ENCODE measurements at places on chromosomes 6 and 20. TPM values are rescaled to one million over a fixed set of nuclear protein-coding genes. Genes with fewer than 3 reads are reported as not detected.

- no peaks in the 10 kb centered on the region for H3K36me3 ChIP-seq
- H3K27me3 ChIP-seq: no peaks in the 10 kb centered on the region
- H3K4me3 ChIP-seq: no peak overlapping the region
- no peak overlapping the region for H3K27ac ChIP-seq
- no peak for DNase-seq
- H3K4me1 ChIP-seq: peaks cover 16% of the 10 kb centered on the region
These were observed 74.7 kb downstream of the CD83 start for GRCh38 chr6:14192216-14192788.

GRCh38 chr6:31530659-31531058, 1.9 kb downstream of the MCCD1 start:
- no peak overlapping the region for H3K4me3 ChIP-seq
- H3K27me3 ChIP-seq: no peaks in the 10 kb centered on the region
- H3K27ac ChIP-seq: no peak overlapping the region

- H3K4me3 ChIP-seq: no peak overlapping the region
- H3K36me3 ChIP-seq: no peaks in the 10 kb centered on the region
- no peaks in the 10 kb centered on the region for H3K4me1 ChIP-seq
- no peak overlapping the region for H3K27ac ChIP-seq
- no peak for DNase-seq
- H3K27me3 ChIP-seq: peaks cover 7% of the 10 kb centered on the region
These were observed 168.8 kb downstream of the CDH26 start for GRCh38 chr20:60126975-60127374.

DNA sequence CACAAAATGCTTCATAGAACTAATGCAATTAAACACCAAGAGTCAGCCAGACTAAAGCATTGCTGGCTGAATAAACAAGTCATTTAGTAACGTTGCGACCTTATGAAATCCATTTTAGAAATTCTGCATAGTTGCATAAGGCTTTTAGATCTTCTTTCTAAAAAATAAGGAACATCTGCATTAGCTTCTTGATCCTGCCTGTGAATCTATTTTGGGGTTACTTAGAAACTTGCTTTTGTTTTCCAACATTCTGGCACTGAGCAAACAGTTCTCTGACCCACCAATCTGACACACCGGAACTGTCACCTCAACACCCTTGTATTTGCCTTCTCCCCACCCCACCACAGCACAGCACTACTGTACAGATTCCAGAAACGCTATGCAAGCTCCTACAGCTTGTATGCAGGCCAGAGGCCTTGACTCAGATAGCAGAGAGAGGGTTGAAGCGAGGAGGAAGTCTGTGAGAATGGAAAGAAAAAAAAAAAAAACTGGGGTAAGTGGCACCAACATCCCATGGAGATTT, 55.0 kb downstream of the KIF13A start:
- H3K4me1 ChIP-seq: peaks cover 10% of the 10 kb centered on the region
- no peak overlapping the region for H3K4me3 ChIP-seq
- no peak for DNase-seq

DNA sequence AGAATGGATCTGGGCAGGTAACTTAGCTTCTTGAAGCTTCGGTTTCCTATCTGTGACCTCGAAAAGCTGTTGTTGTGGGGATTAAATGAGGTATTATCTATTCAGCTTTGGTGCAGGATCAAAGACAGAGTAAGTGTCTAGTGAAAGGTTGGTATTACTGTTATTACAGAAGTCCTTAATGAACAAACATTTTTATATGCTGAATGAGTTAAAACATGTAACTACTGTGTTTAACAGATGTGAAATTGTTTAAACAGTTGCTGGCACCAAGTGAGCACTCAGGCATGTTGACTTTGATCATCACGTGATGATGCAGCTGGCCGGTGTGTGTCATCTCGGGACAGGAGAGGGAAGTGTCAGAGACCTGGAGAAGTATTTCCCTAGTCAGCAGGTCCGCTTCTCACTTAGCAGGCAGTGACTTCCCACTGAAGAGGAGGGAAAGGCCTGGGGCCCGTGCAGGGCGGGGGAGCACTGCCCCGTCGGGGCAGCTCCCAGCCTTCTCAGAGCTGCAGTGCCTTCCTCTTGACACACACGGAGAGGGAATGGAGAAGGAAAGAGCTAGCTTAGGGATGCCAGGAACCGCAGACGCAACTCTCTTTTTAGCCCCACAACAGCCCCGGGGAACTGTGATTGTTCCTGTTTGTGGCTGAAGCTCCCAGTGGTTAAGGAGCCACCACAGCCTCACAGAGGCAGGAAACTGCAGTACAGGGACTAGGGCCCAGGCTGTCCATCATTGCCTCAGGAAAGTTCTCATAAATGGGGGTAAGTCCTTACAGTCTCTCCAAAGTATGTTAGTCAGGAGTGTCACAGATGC, 18.0 kb downstream of the TUBB2A start:
- peaks cover 21% of the 10 kb centered on the region for H3K36me3 ChIP-seq
- H3K27me3 ChIP-seq: no peaks in the 10 kb centered on the region
- no peak for DNase-seq
- no peak overlapping the region for H3K4me3 ChIP-seq
- peaks cover 9% of the 10 kb centered on the region for H3K4me1 ChIP-seq

DNA sequence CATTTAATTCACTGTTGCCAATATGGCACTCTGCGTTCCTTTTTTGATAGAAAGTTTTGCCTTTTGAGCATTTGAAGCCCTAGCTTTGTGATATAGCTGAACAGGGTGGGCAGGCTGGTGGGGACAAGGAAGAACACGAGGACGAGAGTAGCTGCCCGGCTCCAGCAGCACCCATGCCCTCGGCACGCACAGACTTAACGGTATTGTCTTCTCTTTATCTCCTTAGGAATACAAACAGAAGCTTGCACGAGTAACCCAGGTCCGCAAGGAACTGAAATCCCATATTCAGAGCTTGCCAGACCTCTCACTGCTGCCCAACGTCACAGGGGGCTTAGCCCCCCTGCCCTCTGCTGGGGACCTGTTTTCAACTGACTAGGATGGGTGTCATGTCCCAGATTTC, 56.0 kb downstream of the RPRD1B start:
- no peak for DNase-seq
- peaks cover 9% of the 10 kb centered on the region for H3K4me1 ChIP-seq
- H3K27me3 ChIP-seq: no peaks in the 10 kb centered on the region
- H3K36me3 ChIP-seq: no peaks in the 10 kb centered on the region
- no peak overlapping the region for H3K27ac ChIP-seq

DNA sequence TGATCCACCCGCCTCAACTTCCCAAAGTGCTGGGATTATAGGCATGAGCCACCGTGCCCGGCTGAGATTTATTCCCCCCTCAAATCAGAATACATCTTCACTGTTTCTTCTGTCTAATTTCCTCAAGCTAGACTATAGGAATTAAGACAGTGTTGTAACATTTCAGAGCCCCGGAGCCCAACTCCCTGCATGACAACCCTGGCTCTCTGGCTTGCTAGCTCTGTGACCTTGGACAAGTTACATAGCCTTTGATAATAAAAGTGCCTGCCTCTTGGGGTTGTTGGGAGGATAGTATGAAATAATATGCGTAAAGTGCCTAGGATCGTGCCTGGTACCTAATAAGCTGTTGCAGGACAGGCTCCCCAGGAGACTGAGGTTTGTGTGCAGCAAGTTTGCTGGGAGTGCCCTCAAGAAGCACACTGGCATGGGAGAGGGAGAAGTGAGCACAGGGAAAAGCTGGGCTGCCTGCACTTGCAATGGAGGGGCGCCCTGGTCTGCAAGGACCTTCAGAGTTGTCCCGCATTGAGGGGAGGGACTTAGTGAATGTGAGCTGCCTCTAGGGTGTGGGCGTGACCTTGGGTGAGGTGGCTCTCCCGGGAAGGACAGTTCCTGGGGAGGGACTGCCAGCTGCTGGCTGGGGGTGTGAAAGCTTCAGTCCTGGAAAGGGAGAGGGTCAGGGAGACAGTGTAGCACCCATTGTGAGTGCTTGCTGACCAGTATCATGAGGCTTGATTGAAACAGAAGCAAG, 43.4 kb downstream of the TAF8 start:
- H3K27ac ChIP-seq: no peak overlapping the region
- DNase-seq: no peak
- H3K4me1 ChIP-seq: no peaks in the 10 kb centered on the region
- H3K4me3 ChIP-seq: no peak overlapping the region
- peaks cover 2% of the 10 kb centered on the region for H3K27me3 ChIP-seq
- no peaks in the 10 kb centered on the region for H3K36me3 ChIP-seq

DNA sequence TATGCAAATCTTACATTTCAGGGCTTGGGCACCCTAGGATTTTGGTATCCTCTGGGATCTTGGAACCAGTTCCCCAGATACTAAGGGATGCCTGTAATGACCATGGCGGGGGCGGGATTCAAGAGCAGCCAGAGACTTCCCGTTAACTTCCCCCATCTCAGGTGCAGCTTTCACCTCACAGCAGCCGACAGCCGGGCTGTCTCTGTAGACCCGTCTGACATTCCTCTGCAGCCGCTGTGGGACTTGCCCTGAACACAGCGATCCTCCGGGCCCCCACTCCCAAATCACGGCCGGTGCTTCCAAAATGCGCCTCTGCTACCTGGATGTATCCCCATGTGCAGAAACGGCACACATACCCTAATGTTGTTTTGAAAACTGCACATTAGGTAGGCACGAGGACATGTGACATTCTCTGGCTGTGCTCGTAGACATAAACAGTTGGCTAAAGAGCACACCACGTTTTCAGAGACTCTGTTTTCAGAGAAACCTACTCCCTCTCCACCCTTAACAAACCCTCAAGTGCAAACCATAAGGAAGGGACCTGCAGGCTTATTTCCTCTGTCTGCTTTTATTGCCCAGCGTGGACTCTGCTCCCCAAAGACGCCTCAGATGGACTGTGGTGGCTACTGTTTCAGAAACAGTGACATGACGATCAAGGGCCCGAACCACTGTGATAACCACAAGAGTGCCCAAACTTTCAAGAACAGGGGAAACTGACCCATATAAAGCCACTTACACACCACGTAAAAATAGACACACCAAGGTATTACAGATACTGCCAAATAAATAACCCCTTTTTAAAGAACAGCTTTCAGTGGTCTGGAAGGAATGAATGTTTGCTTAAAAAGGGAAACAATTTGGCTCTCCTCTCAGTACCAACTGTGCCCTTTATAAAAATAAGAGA, 72.9 kb upstream of the FOXC1 start:
- H3K4me3 ChIP-seq: no peak overlapping the region
- H3K36me3 ChIP-seq: no peaks in the 10 kb centered on the region
- H3K27me3 ChIP-seq: no peaks in the 10 kb centered on the region
- H3K4me1 ChIP-seq: no peaks in the 10 kb centered on the region
- DNase-seq: no peak
- H3K27ac ChIP-seq: no peak overlapping the region

GRCh38 chr20:965956-966355, 36.2 kb downstream of the RSPO4 start:
- H3K27me3 ChIP-seq: no peaks in the 10 kb centered on the region
- DNase-seq: no peak
- no peak overlapping the region for H3K27ac ChIP-seq
- no peak overlapping the region for H3K4me3 ChIP-seq
- no peaks in the 10 kb centered on the region for H3K36me3 ChIP-seq

DNA sequence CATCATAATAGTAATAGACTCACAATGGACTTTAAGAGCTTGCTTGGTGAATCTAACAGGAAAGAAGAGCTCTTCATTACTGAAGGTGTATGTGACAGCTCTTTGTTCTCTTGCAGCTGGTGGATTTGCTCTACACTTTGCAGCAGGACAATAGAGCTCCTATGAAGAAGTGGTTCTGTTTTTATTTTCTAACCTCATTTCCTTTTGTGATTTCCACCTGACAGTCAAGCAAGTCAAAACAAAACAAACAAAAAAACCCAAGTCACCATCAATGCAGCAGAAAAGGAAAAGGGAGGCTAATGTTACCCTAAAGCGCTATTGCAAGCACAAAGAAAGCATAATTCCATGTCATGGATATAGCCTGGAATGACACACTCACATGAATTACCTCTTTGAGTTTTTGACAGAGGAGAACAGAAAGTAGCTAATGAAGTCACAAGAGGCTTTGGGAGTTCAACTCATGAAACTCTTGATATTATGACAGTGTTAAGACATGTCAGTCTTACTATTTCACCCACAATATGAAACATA, 1188.1 kb downstream of the EPHA7 start:
- no peaks in the 10 kb centered on the region for H3K4me1 ChIP-seq
- DNase-seq: peak; percentile 36
- no peaks in the 10 kb centered on the region for H3K27me3 ChIP-seq
- no peaks in the 10 kb centered on the region for H3K36me3 ChIP-seq
- H3K4me3 ChIP-seq: no peak overlapping the region
- H3K27ac ChIP-seq: no peak overlapping the region

GRCh38 chr6:154757352-154758050, 24.3 kb downstream of the SCAF8 start:
- no peaks in the 10 kb centered on the region for H3K36me3 ChIP-seq
- no peaks in the 10 kb centered on the region for H3K27me3 ChIP-seq
- H3K4me1 ChIP-seq: peaks cover 18% of the 10 kb centered on the region
- H3K27ac ChIP-seq: peak overlapping the region; percentile 79

- peaks cover 10% of the 10 kb centered on the region for H3K4me1 ChIP-seq
- H3K27me3 ChIP-seq: no peaks in the 10 kb centered on the region
- no peaks in the 10 kb centered on the region for H3K36me3 ChIP-seq
- no peak overlapping the region for H3K27ac ChIP-seq
- no peak for DNase-seq
These were observed 56.3 kb downstream of the ZHX3 start for GRCh38 chr20:41261260-41261659.

DNA sequence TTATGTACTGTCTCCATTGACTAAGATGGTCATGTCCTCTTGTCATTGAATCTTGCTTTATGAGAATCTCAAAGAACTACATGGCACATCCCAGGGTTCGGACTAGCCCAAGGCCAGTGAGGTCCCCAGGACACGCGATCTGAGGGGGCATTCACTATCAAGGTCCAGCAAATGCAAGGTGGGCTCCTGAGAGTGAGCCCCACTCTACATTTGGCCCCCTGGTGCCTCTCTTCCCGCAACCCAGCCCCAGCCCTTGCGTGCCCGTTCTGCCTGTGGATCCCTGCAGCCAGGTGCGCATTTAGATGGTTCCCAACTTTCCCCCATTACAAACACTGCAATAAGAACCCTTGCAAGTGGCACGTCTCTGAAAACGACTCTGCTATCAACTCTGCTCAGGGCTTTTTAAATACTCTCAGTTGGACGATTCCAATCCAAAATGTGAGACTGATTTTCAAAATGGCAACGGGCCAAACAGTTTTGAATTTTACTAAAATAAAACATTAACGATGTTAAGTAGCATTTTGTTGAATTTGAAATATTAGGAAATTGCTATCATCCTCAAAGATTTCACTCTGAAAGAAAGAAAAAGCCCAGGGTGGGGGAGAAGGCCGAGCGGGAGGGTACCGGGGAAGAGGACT, 59.6 kb downstream of the NFATC2 start:
- H3K36me3 ChIP-seq: no peaks in the 10 kb centered on the region
- H3K27ac ChIP-seq: no peak overlapping the region
- H3K27me3 ChIP-seq: no peaks in the 10 kb centered on the region

- H3K27me3 ChIP-seq: peaks cover 64% of the 10 kb centered on the region
- no peak for DNase-seq
- H3K4me1 ChIP-seq: peaks cover 8% of the 10 kb centered on the region
- H3K27ac ChIP-seq: no peak overlapping the region
- no peak overlapping the region for H3K4me3 ChIP-seq
These were observed 82.2 kb upstream of the FOXP4 start for GRCh38 chr6:41464019-41464418.

ERGIC3 gene
- 271 TPM for total RNA-seq

CST5 gene
- not detected for total RNA-seq

ANKEF1 gene
- 8.3 TPM for total RNA-seq

RNF39 gene
- total RNA-seq: not detected

CAGE1 gene
- total RNA-seq: 0.03 TPM

CST11 gene
- total RNA-seq: not detected

Data from neural progenitor cell (in vitro differentiated cells).